LHCN-M2 (cell line): ENCODE measurements at places on chromosomes 5 and 9. TPM values are rescaled to one million over a fixed set of nuclear protein-coding genes. Genes with fewer than 3 reads are reported as not detected.

Gene CCL21
- not detected in 2 replicates for total RNA-seq

DNA sequence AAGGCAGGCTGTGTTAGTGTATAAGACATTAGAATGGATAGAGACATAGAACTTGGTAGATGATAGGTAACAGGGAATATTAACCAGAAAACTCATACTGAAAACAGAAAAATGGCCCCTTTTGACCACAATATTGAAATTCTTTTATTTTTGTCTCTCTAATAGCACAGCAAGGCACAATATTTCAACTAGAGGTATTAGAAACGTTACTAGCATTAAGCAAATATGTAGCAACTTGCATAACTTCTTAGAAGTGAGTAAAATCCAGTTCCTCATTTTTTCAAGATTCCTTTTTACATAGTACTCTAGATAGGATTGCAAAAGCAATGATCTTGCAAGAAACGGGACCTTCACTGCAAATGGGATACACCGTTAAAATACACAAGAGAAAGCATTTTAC lies 102.7 kb upstream of the VCAN start:
- no peak for DNase-seq

DNA sequence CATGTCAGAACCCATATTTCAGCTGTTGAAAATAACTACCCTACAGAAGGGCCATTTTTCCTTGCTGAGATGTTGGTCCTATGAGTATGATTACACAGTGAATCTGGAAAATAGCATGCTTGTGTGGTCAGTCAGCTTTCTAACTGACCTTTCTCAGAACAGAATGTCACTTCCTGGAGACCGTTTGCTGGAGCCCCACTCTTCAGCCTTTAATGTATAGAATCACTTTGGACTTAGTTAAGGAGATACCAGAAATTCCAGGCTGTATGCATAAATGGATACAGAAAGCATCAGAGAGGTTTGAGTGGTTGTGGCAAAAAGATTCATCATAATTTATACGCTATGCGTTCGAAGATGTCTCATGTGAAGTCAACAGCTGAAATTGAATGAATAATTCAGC lies 488.1 kb downstream of the EBF1 start:
- DNase-seq, result no peak

DNA sequence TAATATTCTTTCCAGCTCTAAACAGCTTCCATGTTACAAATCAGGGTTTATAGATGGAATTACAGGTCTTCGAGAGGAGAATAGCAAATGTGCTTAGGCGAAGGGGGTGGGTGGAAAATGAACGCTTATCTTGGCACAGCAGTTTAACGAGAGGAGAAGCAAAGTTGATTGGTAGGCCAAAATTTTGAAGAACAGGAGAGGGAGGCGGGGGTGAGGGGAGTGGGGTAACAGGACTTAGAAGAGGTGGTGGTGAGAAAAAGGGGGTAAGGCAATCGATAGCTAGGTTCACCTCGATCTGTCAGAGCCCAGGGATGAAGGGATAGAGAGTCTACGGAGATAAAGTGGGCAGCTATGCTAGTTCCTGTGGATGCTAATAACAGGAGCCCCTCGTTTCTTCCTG lies 764 bp downstream of the ANKRA2 start:
- DNase-seq, result no peak

DNA sequence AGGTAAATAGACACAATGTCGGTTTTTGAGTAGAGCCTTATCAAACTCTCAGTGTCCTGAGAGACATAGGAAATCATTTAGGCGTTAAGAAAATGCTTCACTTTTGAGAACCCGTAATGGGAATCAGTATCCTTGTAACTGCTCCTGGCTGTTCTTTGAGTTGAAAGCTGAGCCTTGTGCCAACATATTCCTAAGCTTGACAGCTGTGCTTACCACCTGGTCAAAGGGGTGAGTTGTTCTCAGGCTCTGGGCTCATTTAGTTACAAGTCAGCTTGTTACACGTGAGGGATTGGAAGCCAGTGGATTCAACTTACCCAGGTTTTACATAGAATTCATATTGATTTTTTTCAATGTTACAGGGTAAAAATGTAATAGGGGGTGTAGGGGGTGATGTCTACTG lies 145.9 kb downstream of the GABRB2 start:
- peak; percentile 56 for DNase-seq

DNA sequence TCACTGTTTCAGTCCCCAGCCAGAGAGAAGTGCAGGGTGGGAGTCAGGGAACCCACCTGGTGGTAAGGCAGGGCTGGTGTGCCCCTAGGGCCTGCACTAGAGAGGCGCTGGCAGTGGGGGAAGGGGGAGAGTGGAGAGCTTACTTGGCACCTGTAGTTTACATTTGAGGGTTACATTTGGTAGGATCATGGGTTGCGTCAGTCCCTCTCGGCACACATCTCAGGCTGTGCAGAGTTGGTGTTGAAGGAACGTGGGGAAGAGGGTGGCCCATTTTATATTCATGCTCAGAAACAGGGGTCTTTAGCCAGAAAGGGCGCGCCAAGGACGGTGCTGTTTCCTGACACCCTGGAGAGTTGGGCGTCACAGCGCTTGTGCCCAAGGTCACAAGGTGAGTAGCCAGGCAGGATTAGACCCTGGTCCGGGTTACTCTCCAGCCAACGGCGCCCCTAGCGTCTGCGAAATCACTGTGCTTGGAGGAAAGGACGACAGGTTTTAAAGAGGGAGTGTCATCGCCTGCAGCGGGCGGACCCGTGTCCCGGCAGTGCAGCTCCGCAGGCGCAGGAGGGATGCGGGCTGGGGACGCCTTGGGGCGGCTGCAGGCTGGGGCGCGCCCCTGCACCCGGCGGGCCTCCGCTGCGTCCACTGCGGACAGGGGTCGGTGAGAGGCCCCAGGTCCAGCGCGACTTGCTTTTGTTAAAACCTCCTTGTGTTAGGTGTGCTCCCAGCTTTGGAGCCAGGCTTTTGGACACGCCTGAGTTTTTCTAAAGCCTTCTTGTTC lies 272.6 kb downstream of the FANCC start:
- no peak for DNase-seq

DNA sequence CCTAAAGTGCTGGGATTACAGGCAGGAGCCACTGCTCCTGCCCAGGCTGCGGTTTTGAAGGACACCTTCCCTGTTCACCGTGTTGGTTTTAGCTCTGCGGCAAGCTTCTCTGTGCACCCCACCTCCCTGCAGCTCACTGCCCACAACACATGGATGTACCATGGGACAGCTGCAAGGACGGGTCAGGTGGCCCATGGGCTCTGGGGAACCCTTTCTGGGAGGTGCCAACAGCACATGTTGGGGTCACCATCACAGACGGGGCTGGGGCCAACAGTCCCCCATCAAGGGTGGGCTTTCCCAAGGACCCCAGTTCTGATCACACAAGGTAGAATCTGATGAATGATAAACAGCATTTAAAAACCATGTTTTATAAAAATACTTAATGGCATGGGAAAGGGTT lies 7.5 kb downstream of the EXD3 start:
- DNase-seq, result no peak

- no peak for DNase-seq
These were observed 1.4 kb downstream of the NSUN2 start for GRCh38 chr5:6631441-6631840.

GRCh38 chr5:76867827-76868693 lies 18.2 kb downstream of the S100Z start:
- DNase-seq, result peak; percentile 37

GRCh38 chr5:56674441-56674840 lies 140.9 kb upstream of the MAP3K1 start:
- DNase-seq, result no peak

- peak; percentile 88 for DNase-seq
These were observed 8.6 kb downstream of the SUSD1 start for GRCh38 chr9:112166176-112167140.
